ENCODE measurements at places on chromosomes 5 and 9. TPM values are rescaled to one million over a fixed set of nuclear protein-coding genes. Genes with fewer than 3 reads are reported as not detected.
A peak's percentile ranks its signal among the peaks of the same experiment; 100 is the strongest.

- peak; percentile 8 for DNase-seq
These were observed 33.0 kb downstream of the LHX3 start for GRCh38 chr9:136171801-136172411.

CACNA1B gene
- total RNA-seq, result not detected

BTNL9 gene
- total RNA-seq, result not detected

- DNase-seq, result no peak
These were observed 462.2 kb upstream of the PTGER4 start for GRCh38 chr5:40217553-40217952.

HMHB1 gene
- total RNA-seq, result not detected

GRCh38 chr9:81460693-81461092 lies 228.7 kb downstream of the TLE1 start:
- DNase-seq, result no peak

- no peak for DNase-seq
These were observed 15.6 kb upstream of the CARD19 start for GRCh38 chr9:93080406-93080805.
